B cell (primary cell): ENCODE measurements at places on chromosomes 12 and 14. TPM values are rescaled to one million over a fixed set of nuclear protein-coding genes. Genes with fewer than 3 reads are reported as not detected.

C12orf54 gene
- total RNA-seq, result not detected in 2 replicates

SMIM41 gene
- not detected in 2 replicates for total RNA-seq

SYCP3 gene
- total RNA-seq, result 0.12 and 0.80 TPM in 2 replicates

SLC7A7 gene
- total RNA-seq, result 50.0 and 59.5 TPM in 2 replicates

ATL1 gene
- 2.9 and 3.8 TPM in 2 replicates for total RNA-seq

RASSF8 gene
- total RNA-seq, result 0.49 and 0.70 TPM in 2 replicates

KRT71 gene
- not detected in 2 replicates for total RNA-seq

CLEC14A gene
- total RNA-seq, result not detected in 2 replicates

ASPG gene
- not detected in 2 replicates for total RNA-seq

EIF2B2 gene
- total RNA-seq, result 25.5 and 31.1 TPM in 2 replicates

PTGDR gene
- not detected in 2 replicates for total RNA-seq

OLR1 gene
- 0.12 TPM in 1 of 2 replicates, not detected in the other for total RNA-seq

KRT79 gene
- total RNA-seq, result not detected in 2 replicates

RDH12 gene
- not detected in 2 replicates for total RNA-seq

DBX2 gene
- total RNA-seq, result not detected in 2 replicates

GRCh38 chr12:15520844-15521243 lies 198.5 kb downstream of the PTPRO start:
- DNase-seq, result no peak

DNA sequence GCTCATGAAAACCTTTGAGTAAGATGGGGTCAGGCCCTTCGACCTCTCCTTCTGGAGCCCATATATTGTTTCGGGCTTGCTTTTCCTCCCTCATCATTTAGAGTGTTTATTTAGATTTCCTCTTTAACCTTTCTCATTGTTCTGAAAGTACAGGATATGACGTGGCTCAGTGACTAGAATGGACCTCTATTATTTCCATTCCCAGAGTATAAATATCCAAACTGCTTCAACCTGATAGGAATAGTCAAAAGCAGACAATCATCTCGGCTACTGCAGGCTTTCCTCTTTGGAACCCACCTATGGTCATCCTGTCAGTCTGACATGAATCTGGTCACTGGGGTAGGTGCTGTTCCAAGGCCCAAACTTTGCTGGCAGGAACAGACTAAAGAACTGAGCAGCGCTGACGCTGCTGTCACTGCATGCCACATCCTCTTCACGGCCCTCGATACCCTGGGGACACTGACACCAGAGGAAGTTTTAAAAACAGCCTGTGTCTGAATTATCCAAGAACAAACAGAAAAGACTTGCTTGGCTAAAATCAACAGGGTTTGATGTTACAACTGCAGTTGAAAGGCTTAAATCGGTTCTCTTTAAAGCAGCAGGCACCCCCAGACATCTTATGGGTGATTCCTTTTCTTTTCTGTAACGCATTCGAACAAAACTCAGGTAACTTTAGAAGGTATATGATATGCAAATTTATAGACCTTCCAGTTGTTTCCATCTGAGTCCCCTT lies 5.0 kb upstream of the DDX47 start:
- DNase-seq, result peak; percentile 91

DNA sequence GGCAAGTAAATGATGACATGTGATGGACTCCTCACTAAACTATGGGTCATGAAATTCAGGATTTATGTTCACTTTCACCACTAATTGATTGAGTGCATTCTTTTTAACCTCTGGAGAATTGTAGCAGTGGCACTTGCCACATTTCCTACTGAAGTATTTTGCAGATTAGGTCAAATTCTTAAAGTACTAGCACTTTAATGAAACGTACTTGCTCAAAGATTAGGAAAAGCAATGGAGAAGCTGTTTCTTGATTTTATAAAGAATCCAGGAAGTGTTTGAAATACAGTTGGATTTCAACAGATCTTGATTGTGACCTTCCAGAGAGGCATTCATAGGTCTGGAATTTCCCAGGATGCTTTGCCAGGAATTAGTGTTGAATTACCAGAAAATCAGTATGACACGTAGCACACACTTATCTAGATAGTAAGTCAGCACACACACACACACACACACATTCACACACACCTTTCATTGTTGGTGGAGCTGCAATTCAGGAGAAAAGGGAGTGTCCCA lies 162.6 kb downstream of the MYRFL start:
- DNase-seq, result no peak

DNA sequence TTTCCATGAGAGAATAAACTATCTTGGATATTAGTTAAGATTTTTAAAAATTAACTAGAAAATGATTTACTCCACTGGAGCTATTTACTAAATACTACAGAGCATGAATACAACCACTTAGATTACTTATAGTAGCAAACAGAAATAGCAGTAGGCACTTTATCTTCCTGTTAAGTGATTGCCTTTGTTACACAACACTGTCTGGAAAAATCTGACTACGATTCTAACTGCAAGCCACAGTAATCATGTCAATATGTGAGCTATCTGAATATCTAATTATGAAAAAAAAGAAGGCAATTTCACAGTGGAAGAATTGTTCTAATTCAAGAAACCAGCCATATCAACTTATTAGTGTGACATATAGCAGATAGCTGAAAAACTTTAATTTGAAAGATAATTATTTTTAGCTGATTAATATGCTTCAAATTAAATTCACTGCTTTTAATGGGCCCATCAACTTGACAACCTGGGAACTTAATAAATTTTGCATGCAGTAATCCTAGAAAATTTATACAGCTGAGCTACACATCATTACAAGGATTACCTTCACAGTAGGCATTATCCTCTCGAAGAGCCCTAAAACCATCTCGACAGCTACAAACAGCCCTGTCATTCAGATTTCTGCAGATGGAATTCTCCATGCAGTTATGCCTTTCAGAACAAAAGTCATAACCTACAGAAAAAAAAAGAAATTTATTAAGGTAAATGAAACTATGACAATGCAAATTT lies 172.8 kb downstream of the NELL2 start:
- no peak for DNase-seq

DNA sequence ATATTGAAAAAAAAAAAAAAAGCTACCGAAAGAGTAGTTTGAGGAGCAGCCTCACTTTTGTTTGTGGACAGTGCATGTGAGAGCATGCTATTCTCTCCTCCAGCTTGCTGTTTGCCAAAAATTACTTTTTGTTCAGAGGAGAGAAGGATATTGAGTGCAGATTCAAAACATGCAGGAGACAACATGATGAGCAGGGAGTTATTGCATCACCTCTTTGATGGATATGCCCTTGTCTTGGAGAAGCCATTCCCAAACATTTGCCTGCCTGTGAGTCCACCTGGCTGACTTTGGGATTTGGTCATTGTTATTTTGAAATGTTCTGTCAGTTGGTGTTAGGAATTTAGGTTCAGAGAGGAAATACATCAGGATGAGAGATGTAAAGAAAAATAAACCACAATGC lies 2.4 kb downstream of the C12orf75 start:
- DNase-seq, result no peak

- DNase-seq, result peak; percentile 42
These were observed 27.2 kb upstream of the GPR132 start for GRCh38 chr14:105092171-105093037.

DNA sequence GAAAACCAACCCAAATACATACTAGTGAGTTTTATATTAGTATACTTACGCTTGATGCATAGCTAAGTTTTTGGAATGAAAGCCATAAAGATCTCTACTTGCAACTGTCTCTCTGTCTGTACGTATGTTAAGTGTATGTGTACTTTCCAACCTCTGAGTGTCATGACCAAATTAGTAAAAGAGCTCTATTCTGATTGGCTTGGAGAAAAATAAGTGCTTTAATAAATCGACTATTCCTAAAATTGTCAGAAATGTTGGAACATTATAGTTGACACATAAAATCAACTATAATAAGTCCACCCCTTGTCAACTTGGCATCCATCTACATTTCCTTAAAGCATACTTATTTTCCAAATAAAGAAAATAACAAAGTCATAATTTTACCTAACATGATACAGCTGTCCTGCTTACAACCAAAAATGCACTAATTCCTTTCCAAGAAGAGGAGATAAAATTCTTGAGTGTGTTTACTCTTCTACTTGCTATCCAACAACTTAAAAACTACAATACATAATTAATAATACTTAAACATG lies 507.4 kb upstream of the ATP2B1 start:
- no peak for DNase-seq

GRCh38 chr12:72277415-72277814 lies 5.2 kb downstream of the TRHDE start:
- no peak for DNase-seq

DNA sequence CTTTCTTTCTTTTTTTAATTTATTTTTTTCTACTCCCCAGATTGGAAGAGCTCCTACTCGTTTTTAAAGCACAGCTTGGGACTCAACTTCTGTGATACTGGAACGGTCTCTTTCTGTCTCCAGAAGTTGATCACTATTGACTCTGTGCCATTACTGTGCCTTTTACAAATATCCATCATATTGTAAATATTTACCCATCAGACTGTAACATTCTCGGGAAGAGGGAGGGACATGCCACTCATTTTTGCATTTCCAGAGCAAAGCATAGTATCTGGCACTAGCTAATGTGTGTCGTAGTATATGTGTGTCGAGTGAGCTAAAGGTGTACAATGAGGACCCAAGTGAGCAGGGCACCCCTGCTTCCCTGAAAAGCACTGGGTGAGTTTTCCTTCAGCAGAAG lies 24.0 kb upstream of the GSG1 start:
- no peak for DNase-seq

- DNase-seq, result no peak
These were observed 324 bp downstream of the POLE start for GRCh38 chr12:132686825-132687210.

DNA sequence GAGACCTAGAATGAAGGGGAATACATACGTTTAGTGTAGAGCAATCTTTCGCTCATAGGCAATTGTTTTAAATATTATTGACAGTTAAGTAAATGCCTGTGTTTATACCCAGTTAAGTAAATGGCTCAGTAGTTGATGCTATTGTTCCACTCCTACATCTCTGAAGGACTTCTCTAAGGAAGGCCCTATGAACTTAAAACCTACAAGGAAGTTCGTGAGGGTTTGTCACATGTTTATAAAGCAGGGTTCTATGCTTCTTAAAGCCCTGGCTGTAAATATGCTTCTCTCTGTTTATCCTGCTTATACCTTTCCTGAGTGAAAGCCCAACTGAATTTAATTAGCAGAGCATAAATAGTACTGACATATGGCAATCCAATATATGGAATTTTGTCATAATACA lies 282.1 kb upstream of the NPAS3 start:
- DNase-seq, result no peak

- DNase-seq, result no peak
These were observed 94.1 kb downstream of the NINJ2 start for GRCh38 chr12:569091-569676.

- DNase-seq, result no peak
These were observed 85.7 kb downstream of the BORCS5 start for GRCh38 chr12:12442548-12443071.

- DNase-seq, result peak; percentile 59
These were observed at the start of gene AKT1 for GRCh38 chr14:104794993-104795780. Gene AKT1 (minus strand): TSS chr14:104795748. CDS start chr14:104792643, 3,105 bp downstream.

- DNase-seq, result no peak
These were observed 586.3 kb downstream of the LRFN5 start for GRCh38 chr14:42192738-42193653.

GRCh38 chr14:70648346-70648745 lies 6.6 kb downstream of the TTC9 start:
- no peak for DNase-seq

DNA sequence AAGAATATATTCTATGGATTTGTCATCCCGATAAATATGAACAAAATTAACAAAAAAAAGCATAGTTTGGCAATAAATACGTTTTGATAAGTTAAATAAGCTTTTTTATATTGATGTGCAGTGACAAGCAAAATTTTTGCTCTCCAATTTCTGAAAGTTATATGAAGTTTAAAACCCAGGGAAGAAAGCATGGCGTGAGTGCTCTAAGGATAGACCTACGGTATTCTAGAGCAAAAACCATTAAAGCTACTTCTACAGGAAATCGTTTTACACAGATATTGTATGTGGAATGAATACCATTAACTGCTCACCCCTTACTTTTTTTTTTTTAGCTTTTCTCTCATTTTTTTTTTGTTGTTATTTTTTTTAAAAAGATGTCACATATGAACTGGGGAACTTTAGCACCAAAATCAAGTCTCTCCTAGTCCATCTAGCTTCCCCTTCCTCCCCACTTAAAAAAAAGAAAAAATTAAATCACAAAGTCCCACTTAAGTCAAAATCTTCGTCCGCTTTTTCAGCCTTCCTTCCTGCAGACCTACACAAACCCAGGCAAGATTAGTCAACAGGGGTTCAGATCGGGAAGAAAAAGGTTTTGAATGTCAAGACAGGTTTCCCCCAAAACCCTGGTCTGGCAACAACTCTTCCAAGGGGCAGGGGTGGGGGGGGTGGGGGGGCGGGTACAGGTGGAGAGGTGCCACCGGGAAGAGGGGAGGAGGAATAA lies 4.4 kb downstream of the ZFP36L1 start:
- no peak for DNase-seq

DNA sequence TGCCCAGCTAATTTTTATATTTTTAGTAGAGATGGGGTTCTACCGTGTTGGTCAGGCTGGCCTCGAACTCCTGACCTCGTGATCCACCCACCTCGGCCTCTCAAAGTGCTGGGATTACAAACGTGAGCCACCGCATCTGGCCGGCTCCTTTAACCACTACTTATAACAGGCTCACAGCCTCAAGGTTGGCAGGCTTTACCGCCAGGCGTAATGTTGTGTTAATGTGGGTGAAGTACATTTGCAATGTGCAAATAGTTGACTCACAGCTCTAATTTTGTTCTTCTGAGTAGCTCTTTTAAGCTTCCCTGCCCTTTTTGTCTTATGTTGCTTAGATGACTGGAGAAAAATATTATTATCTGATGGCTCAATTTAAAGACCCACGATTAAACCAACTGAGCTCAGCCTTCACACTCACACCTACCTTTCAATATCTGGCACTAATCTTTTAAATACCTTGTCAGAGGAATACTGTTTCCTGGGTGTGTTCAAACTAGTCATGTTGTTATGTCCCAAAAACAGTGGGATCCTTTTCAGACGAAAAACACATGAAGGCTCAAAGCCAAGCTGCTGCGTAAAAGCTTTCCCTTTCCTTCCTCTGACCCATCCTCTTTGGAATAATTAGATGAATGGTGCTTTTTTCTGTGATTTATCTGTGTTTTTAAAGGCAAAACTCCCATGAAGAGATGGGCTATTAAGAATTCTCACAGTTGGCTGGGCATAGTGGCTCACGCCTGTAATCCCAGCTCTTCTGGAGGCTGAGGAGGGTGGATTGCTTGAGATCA lies 57.2 kb upstream of the USP44 start:
- no peak for DNase-seq

DNA sequence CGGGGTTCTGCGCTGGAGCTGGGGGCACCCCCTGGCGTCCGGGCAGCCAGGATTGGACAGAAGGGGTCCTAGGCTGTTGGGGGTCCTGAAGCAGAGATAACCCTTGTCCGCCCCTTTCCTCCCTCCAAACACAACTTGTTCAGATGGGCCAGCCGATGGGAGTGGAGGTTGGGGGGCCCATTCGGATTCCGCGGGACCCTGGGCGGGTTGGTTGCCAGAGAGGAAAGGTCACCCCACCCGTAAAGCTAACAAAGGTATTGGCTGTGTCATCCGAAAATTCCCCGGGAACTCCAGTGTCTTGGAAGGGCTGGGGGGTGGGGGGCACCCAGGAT lies 1.3 kb downstream of the FAM222A start:
- DNase-seq, result no peak
